Epithelial cell of proximal tubule (primary cell): ENCODE measurements at places on chromosomes 2 and 18. TPM values are rescaled to one million over a fixed set of nuclear protein-coding genes. Genes with fewer than 3 reads are reported as not detected.

GRCh38 chr2:146246736-146247523 lies 1597.9 kb upstream of the ACVR2A start:
- DNase-seq, result no peak

- DNase-seq, result no peak
Measured at GRCh38 chr18:9824952-9825371, 60.8 kb upstream of the TXNDC2 start.

PDE11A gene
- total RNA-seq, result 0.87 and 1.2 TPM in 2 replicates

DNA sequence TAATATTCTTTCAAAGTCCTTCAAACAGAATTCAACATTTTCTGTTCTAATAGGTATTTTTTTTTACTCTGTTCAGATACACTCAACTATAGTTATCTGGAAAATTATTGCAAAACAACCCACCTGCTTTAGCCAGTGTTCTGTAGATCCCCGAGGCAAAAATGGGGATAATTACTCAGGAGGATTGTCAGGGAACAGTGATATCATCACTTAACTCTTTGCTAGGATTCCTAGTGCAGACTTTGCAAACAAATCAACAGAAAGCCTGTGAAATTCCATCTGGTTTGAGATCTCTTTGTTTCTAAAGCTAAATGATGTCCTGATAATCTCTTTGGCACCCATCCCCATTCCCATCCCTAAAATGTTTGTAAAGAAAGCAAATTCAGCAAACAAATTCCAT lies 413.6 kb upstream of the MEIS1 start:
- no peak for DNase-seq

CROCC2 gene
- not detected in 2 replicates for total RNA-seq

MAB21L4 gene
- total RNA-seq, result 0.43 and 0.81 TPM in 2 replicates

DNA sequence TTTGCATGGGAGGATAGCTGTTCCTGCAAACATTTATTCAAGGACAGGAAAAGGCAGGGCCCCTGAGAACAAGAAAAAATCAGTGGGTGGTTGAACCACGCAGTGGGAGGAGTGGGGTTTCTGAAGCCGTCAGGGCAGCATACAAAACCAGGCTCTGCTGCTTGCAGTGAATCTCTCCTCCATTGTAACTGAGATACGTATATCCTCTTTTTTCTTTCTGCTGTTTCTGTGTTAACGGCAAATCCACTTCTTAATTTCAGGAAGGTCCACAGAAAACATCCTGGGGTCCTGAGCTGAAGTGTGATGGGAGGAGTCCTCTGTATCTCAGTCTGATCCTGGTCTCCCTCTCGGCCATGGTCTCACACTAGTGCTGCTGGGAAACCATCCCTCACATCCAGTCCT lies 27.2 kb upstream of the KCNF1 start:
- no peak for DNase-seq

RNF25 gene
- 23.1 and 32.6 TPM in 2 replicates for total RNA-seq

CD207 gene
- not detected in 2 replicates for total RNA-seq

DNA sequence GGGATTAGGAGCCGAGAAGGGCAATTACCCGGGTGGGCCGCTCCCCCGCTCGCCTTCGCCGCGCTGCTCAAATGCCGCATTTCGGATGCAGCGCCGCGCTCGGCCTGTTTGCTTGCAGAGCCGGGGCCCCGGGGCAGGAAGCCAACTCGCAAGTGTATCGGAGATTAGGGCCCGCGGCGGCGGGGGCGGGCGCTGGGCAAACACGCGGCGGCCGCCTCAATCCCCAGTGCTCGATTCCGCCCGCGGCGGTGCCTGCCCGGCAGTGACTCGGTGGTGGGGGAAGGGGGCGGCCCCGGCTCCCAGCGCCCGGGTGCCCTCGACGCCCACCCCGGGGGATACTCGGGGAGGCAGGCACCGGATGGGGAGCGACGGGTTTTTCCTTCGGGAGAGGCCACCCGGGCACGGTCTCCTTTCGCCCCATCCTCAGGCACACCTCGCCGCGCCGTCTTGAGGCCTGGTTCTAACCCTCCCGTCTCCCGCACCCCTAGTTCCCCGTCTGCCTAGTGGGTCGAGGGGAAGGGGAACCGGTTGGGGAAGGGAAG lies 26.6 kb upstream of the NOTO start:
- no peak for DNase-seq

GRCh38 chr2:212416086-212416485 lies 122.5 kb downstream of the ERBB4 start:
- DNase-seq, result no peak

DNA sequence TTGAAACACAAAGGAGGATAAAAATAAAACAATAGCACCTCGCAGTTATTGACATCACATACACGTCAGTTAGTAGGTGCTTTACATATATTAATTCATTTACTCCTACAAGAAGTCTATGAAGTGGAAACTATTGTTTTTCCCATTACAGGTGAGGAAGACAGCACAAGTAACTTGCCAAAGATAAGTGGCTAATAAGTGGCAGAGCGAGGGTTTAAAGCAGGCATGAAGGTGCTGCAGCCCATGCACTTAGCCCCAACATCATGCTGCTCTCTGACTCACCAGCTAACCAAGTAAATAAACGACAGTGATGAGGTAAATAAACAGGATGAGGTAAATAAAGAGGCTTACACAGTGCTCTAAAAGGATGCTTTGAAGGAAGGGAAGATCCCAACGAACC lies 498.6 kb upstream of the ZEB2 start:
- DNase-seq, result no peak

- no peak for DNase-seq
Measured at GRCh38 chr2:43736637-43737036, 37.2 kb upstream of the DYNC2LI1 start.

DNA sequence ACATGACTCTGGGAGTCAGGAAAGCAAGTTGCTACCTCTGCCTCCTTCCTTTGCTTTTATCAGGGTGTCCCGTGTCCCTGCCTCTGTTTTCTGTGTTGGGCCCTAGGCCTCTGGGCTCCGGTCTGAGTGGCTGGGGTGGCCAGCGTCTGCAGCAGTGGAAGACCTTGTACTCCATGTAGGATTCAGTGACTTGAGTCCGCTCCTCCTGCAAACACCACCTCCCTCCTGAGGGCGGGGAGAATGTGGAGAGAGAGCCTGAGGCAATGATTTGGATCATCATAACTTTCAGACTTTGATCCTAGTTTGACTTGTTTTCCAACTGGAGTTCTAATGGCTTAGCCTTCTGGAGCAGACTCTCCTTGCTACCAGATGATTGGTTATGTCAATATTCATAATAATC lies 30.8 kb downstream of the ATP6V1C2 start:
- DNase-seq, result no peak

GRCh38 chr2:108614659-108615058 lies 80.4 kb downstream of the LIMS1 start:
- no peak for DNase-seq

SLC16A14 gene
- 1.0 and 1.1 TPM in 2 replicates for total RNA-seq

CAB39 gene
- total RNA-seq, result 96.3 and 97.0 TPM in 2 replicates

ATP8B1 gene
- total RNA-seq, result 14.4 and 26.6 TPM in 2 replicates

- no peak for DNase-seq
Measured at GRCh38 chr2:56047136-56047535, 123.6 kb upstream of the EFEMP1 start.

DNA sequence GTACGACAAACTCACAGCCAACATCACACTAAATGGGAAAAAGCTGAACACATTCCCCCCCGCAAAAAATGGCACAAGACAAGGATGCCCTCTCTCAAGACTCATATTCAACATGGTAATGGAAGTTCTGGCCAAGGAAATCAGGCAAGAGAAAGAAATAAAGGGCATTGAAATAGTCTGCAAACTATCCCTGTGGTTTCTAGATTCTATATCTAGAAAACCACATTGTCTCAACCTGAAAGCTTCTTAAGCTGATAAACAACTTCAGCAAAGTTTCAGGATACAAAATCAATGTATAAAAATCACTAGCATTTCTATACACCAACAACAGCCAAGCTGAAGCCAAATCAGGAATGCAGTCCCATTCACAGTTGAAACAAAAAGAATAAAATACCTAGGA lies 294.6 kb upstream of the CYP26B1 start:
- DNase-seq, result no peak

ALPG gene
- not detected in 2 replicates for total RNA-seq

IL36G gene
- not detected in 2 replicates for total RNA-seq

DNA sequence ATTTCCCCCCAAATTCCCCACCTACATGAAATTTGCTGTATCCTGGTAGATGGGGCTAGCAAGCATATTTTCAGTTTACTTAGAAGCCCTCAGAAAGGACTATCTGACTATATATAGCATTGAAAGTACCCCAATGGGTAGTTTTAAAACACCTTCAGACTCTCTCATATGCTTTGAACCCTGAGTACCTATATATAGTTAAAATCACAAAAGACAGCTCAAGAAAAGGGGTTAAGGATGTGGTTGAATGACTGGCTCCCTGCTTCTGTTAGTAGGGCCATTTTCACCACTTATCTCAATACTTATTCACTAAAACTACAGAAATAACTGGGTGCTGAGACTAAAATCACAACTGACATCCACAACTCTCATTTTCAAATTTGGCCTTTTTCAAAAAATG lies 18.5 kb downstream of the WDPCP start:
- no peak for DNase-seq

DNA sequence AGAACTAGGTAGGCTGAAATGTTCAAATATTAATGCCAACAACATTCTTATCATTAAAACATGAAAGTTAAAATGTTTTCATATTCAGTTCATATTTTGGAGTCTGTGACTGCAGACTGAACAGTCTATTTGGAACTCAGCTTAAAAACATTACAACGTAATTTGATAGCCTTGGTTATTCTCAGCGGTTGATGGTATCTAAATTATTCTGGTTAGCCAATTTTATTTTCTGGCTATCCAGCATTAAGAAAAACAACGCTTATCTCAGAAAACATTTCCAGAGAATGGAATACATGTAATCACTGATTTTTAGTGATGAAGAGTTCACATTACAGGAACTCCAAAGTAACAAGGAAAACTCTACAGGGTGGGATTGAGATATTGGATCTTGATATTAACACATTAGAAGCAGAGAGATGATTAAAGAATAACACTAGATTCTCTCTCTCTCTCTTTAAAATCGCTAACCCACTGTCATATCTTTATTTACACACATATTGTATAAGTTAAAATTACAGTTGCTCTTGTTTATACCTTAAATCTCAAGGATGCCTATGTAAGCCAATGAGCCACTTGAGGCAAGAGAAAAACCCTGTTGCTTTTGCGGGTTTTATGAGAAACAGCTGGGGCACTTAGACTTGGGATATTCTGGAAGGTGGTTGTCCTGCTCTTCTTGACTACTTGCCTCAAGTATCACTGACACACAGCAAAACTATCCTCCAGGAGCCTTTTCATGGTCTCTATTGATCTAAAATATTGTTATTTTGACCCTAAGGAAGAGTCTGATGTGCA lies 84.9 kb downstream of the ICOS start:
- no peak for DNase-seq

DNA sequence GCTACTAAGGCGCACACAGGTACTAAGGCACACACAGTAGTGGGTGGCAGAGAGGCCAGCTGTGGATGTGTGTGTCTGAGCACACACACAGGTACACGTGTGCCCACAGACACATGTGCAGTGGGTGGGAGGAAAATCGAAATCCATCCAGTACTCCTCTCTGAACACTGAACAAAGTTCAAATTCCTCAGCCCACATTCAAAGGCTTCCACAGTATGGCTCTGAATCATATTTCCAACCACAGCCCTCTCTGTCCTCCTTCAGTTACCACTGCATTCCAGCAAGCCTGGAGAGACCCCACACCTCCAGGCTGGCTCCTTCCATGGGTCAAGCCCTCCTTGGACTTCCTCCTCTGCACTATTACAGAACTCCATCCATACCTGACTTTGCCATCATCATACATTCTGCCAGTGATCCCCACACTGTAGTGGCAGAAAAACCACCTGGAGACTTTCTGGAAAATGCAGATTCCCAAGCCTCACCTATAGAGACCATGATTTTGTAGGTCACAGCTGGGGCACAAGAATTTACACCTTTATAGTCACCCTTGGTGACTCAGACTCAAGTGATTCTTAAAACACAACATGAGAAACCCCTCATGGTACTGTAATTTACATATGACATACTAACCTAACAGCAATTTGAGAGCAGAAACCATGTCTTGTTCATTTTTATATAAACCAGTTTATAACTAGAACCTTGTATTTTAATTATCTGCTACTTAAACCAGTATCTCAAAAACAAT lies 31.4 kb downstream of the EPG5 start:
- DNase-seq, result no peak

- no peak for DNase-seq
Measured at GRCh38 chr2:62803961-62804360, 98.4 kb downstream of the EHBP1 start.

GRCh38 chr2:85795331-85796045 lies 41.7 kb downstream of the ATOH8 start:
- DNase-seq, result no peak

- DNase-seq, result no peak
Measured at GRCh38 chr2:119156891-119157773, 1.4 kb downstream of the C1QL2 start.
